Activated CD8-positive, alpha-beta memory T cell treated with anti-CD3 and anti-CD28 coated beads for 1 hour (primary cell): ENCODE measurements at places on chromosomes 5 and 9.

GRCh38 chr5:151255621-151256286 lies 2.8 kb downstream of the GM2A start:
- DNase-seq = no peak

DNA sequence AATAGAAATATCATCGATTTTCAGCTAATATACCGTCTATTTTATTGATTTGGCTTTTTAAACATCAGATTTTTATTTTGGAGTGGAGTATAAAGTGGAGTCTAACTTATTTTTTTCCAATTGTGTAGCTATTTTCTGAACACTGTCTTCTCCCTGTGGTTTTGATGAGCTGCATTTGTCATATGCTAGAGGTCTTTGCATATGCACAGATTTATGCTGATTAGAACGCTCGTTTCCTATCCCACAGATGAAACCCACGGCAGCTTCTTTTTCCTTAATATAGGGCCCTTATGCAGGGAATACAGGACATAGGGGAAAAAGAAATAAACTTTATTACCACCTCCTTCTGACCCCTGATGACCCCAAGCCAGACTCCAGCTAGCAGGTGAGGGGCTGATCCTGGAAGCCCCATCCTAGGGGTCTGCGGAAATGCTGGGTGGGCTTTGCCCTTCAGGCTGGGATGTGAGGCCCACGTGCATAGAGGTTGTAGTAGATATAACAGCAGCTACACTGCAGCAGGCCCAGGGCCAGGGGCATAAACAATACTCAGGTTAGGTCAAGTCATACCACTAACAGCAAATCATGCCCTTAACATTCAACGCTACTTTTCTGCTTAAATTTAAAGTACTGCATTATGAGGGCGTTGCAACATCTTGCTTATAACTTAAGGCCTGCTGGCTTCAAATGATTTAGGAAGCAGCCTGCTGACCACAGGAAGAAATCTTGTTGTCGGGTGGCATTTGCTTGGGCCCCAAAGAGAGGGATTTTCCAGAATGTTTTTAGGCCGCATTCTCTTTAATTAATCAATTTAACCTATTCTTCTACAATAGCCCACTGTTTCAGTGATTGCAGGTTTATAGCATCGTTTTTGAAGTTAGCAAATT lies 28.5 kb downstream of the MVB12B start:
- DNase-seq = no peak

DNA sequence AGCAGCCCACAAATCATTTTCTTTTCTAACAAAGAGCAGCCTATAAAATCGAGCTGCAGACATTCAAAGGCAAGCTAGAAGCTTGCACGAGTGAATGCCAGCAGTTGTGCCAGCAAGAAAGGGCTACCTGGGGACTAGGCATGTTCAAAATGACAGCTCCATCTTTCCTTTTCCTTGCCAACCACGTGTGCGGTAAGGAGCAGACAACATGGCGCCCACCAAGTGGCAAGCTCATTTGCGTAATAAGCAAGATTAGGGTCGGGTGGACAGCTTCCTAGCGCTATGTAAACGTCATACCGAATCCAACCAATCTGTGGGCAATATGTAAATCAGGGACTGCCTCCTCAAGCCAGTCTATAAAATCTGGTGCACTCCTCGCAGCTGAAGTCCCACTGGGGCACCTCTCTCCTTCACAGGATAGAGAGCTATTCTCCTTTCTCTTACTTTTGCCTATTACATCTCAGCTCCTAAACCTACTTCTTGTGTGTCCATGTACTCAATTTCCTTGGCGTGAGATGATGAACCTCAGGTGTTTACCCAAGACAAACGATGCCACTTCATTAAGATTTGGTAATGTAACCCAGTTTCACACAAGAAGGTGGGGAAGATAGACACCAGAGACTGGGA lies 22.5 kb upstream of the SPARC start:
- no peak for DNase-seq

- DNase-seq = no peak
Measured at GRCh38 chr9:70049236-70049635, 5.6 kb downstream of the MAMDC2 start.

DNA sequence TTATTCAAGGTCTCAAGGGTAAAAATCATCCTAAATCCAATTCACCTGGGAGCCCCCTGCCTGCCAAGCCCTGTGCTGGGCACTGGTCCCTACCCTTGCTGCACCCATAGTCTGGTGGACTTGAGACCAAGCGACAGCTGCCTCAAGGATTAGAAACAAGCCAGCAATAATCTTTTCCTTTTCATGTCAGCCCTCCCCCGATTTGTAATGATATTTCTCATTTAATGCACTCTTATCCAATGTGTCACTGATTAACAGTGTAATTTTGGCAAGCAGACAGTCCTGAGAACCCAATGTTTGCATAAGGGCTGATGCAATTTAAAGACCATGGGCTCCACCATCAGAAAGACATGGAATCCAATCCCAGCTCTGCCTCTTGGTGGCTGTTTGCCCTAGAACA lies 108.9 kb downstream of the ACTL7B start:
- DNase-seq = no peak

- no peak for DNase-seq
Measured at GRCh38 chr5:154038261-154038706, 426 bp downstream of the FAM114A2 start.

- no peak for DNase-seq
Measured at GRCh38 chr9:128142596-128142995, 6.7 kb upstream of the LCN2 start.

DNA sequence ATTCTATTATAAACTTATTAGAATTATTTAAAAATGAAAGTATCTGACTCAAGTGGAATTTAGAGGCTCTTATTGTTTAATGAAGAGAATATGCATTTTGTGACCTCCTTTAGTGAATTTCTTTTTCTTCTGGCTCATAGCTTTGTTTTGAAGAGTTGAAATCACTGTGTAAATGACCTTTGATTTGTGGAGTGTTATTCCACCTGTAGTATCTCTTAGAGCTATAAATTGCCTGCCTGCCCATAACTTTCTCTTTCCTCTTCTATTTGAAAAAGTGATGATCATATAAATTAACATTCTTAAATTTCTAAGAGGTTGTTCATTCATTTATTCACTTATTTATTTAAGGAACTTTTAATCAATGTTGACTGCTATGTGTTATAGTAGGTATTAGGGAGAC lies 16.1 kb downstream of the CSNK1G3 start:
- no peak for DNase-seq

- DNase-seq = no peak
Measured at GRCh38 chr9:95102572-95102971, 214.9 kb downstream of the FANCC start.

GRCh38 chr5:131193106-131193505 lies 22.4 kb downstream of the LYRM7 start:
- no peak for DNase-seq

GRCh38 chr9:20357037-20357432 lies 265.3 kb downstream of the MLLT3 start:
- DNase-seq = no peak

DNA sequence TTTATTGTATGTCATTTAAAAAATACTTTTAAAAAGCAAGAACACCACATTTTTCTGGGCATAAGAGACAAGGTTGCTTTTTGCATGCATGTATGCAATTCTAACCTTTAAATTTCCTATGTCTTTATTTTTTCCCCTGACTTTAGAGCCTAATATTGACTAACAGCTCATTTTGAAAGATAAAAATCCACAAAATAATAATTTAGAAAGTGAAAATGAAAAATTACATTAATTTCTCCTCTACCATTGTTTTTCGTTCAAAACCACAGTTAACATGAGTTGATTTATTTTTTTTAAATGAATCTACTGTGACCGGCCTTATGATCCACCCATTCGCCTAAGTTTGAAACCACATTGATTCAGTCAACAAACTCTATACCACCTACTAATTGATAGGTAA lies 137.5 kb upstream of the CDKN2B start:
- DNase-seq = no peak

- no peak for DNase-seq
Measured at GRCh38 chr5:73796164-73797131, 170.5 kb downstream of the ARHGEF28 start.

- DNase-seq = no peak
Measured at GRCh38 chr5:80985600-80986228, 25.6 kb downstream of the RASGRF2 start.

GRCh38 chr9:78369639-78370219 lies 72.8 kb downstream of the PSAT1 start:
- DNase-seq = peak; percentile 31

- DNase-seq = no peak
Measured at GRCh38 chr9:80605793-80606192, 1034.0 kb downstream of the TLE4 start.

DNA sequence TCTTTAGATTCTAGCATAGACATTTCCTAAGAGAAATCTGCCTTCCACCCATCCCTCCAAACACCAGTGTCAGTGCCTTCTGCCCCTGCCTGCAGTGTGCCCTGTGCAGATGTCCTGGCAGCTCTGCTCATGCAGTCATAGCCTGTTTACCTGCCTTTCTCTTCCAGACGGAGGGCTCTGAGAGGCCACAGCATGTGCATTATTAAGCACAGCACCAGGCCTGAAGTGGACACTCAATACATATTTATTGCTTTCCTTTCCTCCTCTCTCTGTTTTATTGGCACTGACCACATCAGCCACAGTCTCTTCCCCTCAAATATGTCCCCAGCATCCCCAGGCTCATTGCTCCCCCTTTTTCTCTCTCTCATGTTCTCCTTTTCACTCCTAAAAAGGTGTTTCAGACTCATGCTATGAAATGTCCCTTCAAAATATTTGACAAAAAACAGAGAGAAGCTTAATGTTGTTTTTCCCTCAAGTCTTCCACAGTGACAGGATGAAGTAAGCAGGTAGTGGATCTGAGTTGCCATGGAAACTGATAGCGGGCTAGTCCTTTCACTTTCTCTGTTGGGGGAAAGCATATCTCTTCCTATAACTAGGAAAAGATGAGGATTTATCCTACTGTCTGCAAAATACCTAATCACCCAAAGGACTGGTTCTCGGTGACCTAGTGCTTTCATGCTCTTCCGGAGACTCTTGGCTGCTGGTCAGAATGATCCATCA lies 100.9 kb downstream of the ATP10B start:
- DNase-seq = no peak

- DNase-seq = no peak
Measured at GRCh38 chr5:116355819-116356601, 218.6 kb downstream of the SEMA6A start.

DNA sequence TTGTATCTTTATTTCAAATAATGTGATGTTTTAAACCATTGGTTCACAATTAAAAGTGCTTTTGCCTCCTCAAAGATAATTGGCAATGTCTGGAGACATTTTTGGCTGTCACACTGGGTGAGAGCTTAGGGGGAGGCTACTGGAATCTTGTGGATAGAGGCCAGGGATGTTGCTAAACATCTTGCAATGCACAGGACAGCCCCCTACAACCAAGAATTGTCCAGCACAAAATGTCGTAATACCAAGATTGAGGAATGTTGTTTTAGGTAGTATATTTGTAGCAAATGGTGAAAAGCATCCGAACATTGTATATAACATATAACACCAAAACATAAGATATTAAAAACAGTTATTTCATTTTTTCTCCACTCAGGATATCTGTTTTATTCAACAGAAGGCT lies 99.8 kb downstream of the SLC44A1 start:
- no peak for DNase-seq

DNA sequence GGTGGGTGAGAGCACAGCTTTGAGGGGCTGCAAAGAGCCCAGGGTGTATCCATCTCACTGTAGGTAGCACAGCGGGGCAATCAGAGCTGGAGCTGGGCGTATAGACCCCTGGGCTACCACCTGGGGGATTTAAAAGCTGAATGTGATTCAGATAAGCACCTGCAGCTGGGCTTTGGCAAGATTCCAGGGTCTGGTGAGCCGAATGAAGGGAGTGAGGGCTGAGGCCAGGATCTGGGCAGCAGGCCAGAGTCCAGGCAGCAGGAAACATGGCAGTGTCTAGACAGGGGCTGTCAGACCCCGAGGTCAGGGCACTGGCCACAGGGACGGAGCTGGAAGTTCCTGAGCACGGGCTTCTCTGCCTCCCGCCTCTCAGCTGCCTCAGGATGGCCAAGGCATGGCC lies 8.7 kb downstream of the ASS1 start:
- DNase-seq = no peak

DNA sequence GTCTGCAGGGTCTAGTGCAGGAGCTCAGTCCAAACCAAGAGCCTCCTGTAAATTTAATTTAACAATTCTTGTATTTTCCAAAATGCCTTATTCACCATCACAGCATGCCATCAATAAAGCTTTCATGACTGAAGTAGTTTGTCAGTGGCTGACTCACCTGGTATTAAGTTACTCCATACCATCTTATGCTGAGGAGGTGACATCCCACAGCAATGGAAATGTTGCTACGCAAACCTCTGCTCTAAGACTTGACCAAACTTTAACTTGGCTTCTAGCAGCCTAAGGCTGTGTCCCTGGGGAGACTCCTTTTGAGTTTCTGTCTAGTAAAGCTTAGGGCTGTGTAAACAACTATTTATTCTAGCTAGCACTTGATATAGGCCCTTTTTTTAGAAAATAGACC lies 1231.3 kb upstream of the CDH18 start:
- DNase-seq = no peak

DNA sequence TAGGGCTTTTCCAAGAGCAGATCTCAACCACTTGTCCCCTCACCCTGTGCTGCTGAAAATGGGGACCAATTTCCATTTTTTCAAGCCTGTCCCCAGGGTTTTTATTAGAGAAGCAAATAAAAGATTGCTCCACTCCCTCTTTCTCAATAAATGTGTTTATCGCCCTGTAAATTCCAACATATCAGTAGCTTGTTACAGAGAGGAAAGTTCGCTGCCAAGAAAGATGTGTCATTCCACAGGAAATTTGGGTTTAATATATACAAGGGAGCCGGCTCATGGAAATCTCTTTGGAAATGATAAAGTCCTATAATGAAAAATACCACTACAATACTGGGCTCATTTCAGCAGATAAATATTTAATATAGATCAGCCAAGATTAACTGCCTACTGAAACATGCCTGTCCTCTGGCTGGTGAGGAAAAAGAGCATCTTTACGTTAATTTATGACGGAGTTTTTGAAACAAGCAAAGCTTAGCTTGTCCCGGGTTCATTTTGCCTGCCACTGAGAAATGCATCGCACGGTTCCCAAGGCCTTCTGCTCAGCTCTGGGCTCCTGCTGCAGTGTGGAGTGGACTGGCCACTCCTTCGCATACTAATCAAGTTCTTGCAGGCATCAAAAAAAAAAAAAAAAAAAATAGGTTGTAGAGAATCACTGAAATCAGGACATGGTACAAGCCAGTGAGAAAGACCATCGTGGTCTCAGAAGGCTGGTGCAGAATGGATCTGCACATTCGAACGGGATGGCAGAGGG lies 84.5 kb downstream of the BRINP1 start:
- no peak for DNase-seq

- DNase-seq = no peak
Measured at GRCh38 chr5:141319202-141319601, 1.4 kb downstream of the TAF7 start.

DNA sequence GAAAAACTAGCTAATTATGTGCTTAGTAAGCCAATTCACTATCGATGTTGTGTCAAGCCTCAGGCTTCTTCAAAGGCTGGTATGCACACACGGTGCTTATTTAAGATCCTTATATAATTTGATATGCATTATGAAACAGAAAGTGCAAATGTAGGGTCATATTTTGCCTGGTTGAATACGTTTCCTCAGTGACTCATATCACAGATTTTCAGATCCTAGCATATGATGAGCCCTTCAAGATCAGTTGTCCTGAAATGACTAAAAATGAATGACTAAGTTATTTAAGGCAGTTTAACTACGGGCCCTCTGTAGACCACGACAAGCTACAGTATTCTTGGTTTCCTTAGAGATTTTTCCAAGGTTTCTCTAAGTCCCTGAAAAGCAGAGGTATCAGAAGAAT lies 778.3 kb downstream of the PRELID2 start:
- no peak for DNase-seq

GRCh38 chr5:158233735-158234322 lies 374.9 kb upstream of the CLINT1 start:
- no peak for DNase-seq
